Effector CD4-positive, alpha-beta T cell (primary cell): ENCODE measurements at places on chromosomes 12 and 14.
A peak's percentile ranks its signal among the peaks of the same experiment; 100 is the strongest.

- DNase-seq, result no peak
These were observed 92.5 kb downstream of the GPHN start for GRCh38 chr14:66600416-66600815.

DNA sequence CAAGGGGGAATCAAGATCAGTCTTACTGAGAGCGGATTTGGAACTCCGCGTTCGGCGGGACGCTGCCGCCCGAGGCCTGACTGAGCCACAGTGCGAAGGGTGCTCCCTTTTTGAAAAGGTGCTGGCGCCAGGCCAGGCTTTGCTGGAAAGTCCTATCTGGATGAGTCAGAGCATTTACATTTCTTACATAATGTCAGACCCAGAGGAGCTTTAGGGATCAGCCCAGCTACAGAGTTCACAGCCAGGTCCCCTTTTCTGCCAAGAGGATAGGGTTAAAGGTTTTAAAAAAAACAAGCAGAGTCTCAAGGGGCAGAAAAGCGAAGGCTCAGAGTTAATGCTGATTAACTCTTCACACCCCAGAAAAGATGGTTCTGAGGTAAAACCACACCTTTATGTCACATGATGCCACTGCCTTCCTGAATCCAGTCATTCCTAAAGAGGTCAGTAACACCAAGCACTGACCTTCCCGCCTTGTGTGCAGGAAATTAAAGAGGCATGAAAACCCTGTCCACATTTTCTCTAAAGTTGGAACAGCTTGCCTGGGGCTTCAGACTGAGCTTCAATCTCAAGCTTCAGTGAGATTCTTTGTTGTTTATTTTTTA, 11.7 kb upstream of the FBXL14 start:
- DNase-seq, result peak; percentile 36

GRCh38 chr12:68178184-68178583, 18.6 kb upstream of the IFNG start:
- DNase-seq, result no peak

- DNase-seq, result no peak
These were observed 111.0 kb upstream of the PZP start for GRCh38 chr12:9319044-9319841.

DNA sequence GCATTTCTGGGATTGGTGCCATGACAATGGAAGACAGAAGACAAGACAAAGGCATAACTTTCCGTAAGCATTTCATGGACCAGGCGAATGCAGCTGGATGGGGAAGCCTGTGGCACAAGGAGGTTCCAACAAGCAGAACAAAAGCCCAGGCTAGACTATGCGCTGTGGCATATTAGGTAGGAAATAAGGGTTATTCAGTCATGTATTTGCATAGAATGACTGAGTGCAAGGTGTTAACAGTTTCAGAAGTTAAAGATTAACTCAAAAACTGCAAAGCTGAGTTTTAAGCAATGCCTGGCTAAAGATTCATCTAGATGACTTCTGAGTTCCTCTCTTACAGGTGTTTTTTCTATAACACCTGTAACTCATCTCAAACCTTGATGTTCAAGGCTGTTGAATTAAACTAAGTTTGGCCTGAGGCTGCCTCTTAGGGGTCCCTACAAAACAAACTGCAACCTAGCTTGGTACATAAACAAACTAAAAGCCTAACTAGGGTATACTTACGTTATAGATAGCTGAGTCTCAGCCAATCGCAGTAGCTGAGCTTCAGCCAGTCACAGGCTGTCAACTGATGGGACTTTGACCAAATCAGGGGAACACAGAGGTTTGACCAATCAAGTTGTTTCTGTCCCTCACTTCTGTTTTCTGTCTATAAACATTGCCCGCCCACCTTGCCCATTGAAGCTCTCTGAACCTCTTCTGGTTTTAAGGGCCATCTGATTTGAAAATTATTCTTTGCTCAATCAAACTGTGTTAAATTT, 52.2 kb upstream of the PLBD1 start:
- no peak for DNase-seq

GRCh38 chr12:116366456-116366776, 88.9 kb upstream of the MED13L start:
- no peak for DNase-seq

DNA sequence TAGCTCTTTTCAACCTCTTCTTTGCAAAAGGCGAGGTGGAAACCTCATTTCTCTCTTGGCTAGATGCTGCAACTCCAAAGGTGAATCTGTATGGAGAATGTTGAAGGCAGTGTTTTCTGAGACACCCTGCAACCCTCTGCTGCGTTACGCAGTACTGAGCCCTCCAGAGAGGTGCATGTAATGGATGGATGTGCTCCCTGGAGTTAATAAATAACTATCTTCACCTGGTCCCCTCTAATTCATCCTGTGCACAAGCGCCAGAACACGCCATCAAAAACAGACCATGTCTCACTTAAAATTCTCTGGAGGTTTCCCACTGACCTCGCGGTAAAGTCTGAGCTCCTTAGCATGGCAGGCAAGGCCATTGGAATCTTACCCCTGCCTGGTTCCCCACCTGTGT, 234.4 kb upstream of the PWP1 start:
- no peak for DNase-seq

- DNase-seq, result no peak
These were observed 59.0 kb downstream of the PLEKHG3 start for GRCh38 chr14:64763085-64763782.

- DNase-seq, result no peak
These were observed 32.4 kb downstream of the EPS8 start for GRCh38 chr12:15756822-15757221.

DNA sequence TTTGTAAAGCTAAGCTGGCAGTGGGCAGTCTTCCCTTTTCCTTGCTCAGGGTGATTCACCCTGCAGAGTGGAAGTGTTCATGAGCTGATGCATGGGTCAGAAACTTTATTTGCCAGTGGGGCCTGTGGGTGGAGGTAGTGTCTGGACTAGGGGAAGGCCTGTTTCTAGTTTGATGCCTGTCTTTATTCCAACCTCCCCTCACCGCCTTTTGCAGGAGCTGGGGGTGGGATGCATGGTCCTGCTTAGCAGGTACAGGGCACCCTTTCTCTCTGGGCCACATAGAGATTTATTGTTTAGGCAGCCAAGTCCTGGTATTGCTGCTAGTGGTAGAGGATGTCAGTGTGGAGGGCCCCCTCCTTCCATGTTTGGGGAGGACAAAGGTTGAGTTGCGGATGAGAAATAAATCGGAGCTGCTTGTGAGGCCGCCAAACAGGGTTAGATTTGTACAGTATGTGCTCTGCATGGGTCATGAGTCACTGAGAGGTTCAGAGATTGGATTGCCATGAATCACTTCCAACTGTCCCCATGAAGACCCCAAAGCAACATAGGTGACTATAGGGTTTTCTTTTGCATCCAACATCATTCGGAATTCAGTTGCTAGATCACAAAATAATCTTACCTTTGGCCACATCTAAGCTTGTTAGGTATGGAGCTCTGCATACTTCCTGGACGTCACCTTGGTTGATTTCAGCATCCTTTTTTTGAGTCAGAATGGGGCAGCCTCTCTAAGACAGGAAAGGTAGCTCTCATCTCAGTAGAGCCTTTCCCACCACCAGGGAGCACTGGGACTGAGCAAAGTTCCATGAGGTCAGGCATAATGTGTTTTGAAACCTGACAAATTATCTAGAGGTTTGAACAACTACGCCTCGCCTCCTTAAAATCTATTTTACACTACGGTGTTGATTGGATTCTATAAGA, 8.8 kb downstream of the SMOC1 start:
- DNase-seq, result no peak

GRCh38 chr12:57522887-57523705, 472 bp downstream of the MBD6 start:
- peak; percentile 45 for DNase-seq

DNA sequence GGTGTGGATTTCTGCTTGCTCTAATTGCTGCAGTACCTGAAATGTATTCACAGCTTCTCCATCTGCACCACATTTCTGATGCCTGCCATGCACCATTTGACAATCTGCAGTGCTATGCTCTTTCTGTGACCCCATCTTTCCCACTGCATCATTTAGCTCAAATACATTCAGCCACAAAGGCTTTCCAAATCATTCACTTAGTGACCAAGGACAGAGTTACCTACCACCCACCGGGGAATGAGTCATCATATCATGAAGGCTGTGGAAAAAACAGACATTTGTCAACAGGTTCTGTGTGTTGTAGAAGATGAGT, 465.5 kb upstream of the ATP2B1 start:
- no peak for DNase-seq

DNA sequence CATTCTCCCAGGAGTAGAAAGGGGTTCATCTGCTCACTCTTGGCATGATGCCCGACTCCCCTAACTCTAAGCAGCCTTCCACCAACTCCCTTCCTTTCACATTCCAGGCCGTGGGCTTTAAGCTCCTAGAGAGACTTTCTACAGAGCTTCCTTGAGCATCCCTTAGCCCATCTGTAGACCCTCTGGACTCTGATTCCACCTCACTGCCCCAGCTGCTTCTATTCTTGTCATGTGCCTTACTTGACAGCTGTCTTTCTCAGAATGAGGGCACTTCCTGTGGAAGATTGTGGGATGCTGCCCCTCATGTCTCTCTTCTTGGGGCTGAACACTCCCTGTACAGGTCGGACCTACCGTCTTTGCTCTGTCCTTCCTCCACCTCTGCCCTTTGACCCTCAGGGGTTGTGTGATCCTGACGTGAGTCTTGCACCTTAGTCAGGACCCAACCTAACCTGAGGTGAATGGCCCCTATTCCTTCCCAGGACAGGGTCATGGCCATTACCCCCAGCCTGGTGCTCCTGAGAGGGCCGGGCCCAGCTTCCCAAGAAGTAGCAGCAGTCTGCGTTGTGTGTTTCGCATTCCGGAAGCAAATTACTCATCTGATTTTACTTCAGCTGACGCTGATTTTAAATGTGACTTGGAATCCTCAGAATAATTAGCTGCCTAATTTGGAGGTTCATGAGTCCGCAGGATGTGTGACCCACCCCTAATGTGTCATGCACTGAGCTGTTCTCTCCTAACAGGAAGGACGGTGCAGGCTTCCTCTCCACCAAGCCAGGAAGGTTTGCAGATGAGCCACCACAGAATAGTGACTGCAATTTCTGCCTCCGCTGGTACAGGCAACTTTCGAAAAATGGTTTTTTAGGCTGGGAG, 2.7 kb upstream of the GALNT6 start:
- peak; percentile 51 for DNase-seq

- peak; percentile 29 for DNase-seq
These were observed 2.6 kb upstream of the WNT10B start for GRCh38 chr12:48973941-48974673.

- no peak for DNase-seq
These were observed 172.2 kb upstream of the DDHD1 start for GRCh38 chr14:53325176-53325806.

DNA sequence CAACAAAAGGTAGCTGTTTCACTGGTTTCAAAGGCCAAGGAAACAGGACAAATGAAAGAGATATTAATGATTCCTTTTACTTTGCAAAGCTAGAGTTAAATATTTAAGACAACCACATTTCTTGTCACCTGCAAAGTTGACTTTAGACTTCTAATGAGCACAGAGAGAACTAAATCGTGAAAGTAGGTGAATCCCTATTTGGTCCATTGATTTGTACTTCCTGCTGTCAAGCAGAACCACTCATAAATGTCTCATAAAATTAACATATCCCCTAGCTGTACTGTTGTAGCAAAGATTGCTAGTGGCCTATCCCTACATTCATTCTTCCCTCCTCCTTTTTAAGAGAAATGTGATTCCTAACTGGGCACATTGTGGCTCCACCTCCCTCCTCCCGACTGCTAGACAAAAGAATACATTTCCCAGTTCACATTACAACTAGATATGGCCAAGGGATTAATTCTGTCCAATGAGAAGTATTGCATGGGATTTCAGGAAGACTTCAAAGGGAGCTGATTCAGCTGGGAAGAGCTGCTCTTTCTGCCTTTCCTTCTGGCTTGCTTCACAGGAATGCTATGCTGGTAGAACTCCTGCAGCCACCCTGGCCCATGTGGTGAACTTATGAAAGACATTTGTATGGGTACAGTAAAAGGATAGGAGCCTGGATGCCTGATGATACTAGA, 227.5 kb upstream of the ABCD2 start:
- no peak for DNase-seq

- no peak for DNase-seq
These were observed 9.4 kb upstream of the OR10G3 start for GRCh38 chr14:21589317-21589716.

GRCh38 chr12:12586879-12587675, 24.4 kb upstream of the DUSP16 start:
- DNase-seq, result no peak

- no peak for DNase-seq
These were observed 110.2 kb downstream of the PLXNC1 start for GRCh38 chr12:94258593-94258992.

- DNase-seq, result no peak
These were observed 61.3 kb downstream of the TRAF3 start for GRCh38 chr14:102838501-102838900.

DNA sequence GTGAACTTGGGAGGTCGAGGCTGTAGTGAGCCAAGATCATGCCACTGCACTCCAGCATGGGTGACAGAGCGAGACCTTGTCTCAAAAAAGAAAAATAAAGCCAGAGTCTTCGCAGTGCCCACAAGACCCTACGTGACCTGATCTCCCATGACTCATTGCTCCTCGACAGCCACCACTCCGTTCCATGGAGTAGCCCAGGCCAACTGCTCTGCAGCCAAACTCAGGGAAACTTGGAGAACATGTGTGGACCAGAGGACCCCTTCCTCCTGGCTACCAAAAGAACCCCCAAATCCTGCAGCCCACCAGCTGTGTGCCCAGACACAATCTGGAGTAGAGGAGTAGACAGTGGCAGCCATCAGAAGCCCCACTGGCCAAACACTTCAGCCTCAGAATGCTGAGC, 32.1 kb upstream of the PPP2R5C start:
- DNase-seq, result no peak

- no peak for DNase-seq
These were observed 268.5 kb upstream of the SFSWAP start for GRCh38 chr12:131442337-131442918.

DNA sequence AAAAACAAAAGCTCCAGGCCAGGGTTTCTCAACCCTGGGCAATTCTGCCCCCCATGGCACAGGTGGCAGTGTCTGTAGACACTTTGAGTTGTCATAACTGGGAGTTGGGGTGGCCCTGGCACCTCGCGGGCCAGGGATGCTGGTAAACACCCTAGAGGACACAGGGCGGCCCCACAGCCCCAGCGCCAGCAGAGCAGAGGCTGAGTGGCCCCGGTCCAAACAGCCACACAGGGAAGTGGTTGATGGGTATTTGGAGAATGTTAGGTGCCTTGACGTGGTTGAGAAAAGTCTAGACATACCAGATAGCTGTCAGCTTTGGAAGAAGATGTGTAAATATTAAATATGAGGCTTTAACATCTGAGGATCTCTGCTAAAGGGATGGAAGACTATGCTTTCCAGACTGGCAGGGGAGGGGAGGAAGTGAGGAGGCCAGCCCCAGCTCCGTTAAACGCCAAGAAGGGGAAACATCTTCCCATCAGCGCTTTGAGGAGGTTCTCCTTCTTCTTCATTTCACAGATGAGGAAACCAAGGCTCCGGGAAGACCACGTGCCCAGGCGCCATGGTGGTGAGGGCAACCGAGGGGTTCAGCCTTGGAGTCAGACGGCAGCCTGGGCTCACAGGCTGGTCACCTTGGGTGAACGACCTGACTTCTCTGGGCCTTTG, 103.7 kb downstream of the SCARB1 start:
- DNase-seq, result no peak

GRCh38 chr12:56332512-56333196, 1.1 kb downstream of the PAN2 start:
- DNase-seq, result no peak
